Non-pigmented ciliary epithelial cell (primary cell): ENCODE measurements at places on chromosomes 1 and 21.

- DNase-seq = no peak
These were observed at the start of gene KRTAP24-1 for GRCh38 chr21:30282850-30283249. KRTAP24-1 (minus strand) TSS chr21:30282950; CDS start chr21:30282932, 18 bp downstream.

- no peak for DNase-seq
These were observed 11.8 kb upstream of the MMEL1 start for GRCh38 chr1:2644591-2645101.

DNA sequence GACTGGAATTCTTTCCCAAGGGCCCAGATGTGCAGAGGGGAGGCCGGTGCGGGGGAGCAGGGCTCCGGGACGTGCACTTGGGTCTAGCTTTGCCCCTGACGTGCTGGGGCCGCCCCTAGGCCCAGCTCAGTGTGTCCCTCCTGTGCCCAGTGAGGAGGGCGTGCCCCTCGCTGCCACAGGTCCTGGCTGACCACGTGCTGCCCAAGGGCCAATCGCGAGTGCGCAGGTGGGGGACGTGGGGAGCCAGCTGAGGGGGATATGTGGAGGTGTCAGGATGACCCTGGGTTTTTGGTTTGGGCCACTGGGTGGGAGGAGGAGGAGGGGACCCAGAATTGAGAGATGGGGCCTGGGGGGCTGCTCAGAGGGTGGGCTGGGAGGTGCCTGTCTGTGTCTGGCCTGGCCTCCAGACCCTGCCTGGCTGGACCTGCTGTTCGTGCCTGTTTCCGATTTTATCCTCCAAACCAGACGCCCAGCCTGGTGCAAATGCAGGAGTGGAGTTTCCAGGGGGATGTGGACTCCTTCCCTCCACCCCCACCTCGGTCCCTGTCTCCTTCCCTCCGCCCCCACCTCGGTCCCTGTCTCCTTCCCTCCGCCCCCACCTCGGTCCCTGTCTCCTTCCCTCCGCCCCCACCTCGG lies 6.1 kb upstream of the RNF223 start:
- no peak for DNase-seq

GRCh38 chr1:116768416-116769103 lies 14.3 kb downstream of the CD2 start:
- no peak for DNase-seq

DNA sequence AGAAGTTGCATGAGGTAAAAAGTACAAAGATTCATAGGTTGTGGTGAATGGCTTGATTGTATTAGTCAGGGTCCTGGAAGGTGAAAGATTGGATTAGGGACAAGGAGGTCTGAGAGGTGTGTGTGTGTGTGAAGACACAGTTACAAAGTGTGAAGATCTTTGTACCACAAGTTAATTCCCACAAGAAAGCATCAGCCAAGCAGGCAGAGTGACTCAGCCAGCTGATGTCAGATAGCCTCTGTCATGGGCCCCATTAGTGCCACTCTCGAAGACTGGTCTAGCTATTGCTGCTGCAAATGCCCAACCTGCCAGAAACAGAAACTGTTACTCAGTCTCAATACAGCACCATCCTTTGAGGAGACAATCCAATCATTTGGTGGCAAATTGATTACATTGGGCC lies 96.5 kb downstream of the DTL start:
- DNase-seq = no peak

GRCh38 chr1:232713785-232714184 lies 83.9 kb upstream of the SIPA1L2 start:
- no peak for DNase-seq

DNA sequence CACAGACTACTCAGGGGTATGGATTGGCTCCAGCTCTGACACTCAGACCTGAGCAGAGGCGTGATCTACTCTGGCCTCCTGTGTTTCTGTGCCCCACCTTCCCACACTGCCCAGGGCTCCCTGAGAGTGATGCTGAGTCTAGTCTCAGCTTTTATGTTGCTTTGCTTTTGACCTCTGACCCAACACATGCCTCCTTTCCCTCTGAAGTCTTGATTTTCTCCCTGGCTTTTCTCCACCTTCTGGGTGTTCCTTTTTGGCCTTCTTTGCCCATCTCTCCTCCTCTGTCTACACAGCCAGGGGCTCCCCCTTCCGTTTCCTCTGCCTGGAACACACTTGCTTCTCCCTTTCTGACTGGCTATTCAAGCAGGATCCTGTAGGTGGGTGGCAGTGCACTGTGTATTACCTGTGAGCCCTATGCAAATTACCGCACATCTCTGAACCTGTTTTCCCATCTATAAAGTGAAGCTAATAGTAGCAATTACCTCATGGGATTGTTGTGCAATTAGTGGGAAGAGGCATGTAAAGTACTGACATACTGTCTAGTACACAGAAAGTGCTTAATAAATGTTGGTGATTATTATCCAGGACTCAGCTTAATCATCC lies 13.7 kb upstream of the MEX3A start:
- DNase-seq = no peak

DNA sequence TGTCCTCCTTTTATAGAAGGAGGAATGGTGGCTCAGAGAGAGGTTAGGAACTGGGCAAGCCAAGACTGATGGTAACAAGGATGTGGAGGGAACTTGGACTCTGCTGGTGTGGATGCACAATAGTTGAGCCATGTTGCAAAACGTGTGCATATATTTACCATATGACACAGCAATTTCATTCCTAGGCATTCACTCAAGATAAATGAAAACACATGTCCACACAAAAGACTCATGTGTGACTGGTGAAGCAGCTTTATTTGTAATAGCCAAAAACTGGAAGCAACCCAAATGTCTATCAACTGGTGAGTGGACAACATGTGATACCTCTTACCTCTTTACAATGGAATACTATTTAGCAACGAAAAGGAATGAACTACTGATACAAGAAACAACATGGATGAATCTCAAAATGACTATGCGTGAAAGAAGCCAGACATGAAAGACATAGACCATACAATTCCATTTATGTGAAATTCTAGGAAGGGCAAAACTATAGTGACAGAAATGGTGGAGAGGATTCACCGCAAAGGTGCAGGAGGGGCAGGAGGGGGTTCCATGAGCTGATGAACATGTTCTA lies 36.2 kb downstream of the CAMK2N1 start:
- no peak for DNase-seq

DNA sequence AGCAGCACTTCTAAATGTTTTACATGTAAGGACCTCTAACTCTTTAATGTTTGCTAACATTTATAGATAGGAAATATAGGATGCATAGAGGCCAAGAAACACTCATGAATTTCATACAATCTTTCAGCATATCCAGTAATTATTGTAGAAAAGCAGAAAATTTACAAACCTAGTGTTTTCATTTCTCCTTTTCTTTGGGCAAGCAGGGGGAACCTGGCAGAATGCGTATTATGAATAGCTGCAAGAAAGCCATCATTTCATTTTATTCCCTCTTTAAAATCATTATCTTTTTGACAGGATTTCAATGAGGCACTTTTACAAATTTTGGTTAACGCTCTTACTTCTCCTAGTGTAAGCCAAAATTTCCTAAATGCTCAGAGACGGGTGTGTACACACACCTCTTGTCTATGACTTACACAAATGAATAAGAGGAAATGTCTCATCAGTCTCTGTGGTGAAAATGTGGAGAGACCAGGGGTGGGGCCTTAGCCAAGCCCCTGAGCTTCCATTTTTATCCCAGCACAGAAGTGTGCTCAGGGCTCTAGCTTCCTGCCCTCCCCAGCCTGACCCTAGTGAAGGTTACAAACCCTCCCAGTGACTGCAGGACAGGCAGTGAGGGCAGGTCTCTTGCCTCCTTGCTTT lies 91.6 kb downstream of the LRRC8C start:
- DNase-seq = no peak

DNA sequence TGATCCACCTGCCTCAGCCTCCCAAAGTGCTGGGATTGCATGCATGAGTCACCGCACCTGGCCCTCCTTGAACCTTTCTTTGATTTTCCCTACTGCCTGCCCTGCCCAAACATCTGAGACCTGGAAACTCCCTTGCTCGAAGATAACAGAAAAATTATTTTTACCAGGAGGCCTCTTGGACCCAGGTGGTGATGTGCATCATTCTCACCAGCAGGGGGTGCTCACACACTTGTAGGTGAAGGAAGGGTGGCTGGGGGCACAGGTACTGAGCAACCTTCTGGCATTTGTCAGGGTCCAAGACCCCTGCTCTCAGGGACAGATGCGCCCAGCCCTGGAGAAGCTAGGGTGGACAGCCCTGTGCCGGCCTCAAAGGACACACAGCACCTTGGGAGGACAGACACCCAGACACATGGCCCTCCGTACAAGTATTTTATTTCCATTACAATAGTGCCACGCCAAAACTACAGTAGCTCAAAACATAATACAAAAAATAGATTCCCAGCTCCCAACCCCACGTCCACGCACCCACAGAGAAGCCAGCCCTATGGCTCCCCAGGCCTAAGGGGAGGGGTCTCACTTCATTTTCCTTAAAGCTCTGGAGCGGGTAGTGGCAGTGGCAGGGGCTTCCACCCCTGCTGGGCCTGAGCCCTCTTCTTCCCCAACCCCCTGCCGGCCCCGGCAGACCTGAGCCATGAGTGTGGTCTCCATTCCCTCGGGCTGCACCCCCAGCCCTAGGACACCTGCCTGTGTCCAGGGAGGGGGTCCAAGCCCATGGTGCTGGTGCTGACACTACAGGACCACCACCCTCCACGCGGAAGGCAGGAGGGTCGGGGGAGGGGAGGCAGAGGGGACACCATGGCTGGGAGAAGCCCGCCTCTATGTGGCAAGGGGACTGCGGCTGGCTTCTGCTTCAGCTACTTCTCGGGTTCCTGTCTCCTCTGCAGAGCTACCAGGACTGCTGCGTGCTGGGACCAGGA lies 40.4 kb upstream of the EIF4G3 start:
- DNase-seq = no peak

- no peak for DNase-seq
These were observed 52.8 kb upstream of the PTGFR start for GRCh38 chr1:78437941-78438340.

DNA sequence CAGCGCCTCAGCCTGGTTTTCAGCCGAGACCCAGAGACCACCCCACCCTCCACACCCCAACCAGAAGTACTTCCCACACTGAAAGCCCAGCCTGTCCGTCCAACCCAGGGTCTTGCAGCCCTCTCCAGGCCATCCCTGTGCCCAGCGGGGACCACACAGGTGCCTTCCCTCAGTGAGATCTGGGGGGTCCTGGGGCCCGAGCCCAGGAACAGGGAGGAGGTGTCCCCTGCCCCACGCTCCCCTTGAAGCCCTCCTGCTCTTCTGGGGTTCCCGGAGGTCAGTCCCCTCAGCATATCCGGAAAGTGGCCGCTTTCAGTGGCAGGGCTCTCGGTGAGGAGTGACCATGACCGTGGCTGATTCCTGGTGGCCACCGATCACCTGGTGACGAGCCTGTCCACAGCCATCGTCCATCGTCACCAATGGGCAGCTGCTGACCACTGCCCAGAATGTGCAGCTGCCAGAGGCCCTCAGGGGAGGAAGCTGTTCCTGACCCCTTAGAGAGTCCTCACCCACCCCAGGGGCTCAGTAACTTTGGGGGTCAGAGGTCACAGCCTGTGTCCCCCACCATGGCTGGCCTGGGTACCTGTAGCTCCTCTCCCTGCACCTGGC lies 3.4 kb downstream of the TMEM240 start:
- DNase-seq = no peak

DNA sequence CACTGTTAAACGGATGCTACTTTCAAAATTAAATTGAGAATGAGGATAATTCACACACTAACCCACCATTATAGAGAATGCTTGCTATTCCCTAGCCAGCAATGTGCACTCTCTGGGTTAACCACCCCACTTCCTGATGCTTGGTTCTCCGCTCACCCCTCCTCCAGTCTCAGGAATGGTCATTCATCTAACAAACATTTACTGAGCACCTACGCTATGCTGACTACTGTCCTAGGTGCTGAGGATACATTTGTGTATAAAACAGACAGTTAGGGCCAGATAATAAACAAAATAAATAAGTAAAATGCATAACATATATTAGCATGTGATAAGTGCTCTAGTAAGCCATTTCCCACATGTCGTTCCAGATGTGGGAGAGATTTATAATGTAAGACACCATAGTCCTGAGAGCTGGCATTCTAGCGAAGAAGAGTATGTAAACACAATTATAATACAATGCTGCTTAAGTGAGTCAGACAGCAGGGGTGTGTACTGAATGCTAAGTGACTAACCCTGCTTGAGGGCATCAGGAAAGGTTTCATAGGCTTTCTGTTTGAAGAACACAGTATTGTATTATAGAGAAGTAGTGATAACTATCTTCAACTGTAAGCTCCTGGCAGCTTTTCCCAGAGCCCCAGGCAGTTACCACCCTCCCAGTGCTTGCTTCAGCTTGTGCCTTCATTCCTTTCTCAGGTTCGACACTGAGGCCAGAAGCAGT lies 126.7 kb upstream of the CACHD1 start:
- peak; percentile 40 for DNase-seq

DNA sequence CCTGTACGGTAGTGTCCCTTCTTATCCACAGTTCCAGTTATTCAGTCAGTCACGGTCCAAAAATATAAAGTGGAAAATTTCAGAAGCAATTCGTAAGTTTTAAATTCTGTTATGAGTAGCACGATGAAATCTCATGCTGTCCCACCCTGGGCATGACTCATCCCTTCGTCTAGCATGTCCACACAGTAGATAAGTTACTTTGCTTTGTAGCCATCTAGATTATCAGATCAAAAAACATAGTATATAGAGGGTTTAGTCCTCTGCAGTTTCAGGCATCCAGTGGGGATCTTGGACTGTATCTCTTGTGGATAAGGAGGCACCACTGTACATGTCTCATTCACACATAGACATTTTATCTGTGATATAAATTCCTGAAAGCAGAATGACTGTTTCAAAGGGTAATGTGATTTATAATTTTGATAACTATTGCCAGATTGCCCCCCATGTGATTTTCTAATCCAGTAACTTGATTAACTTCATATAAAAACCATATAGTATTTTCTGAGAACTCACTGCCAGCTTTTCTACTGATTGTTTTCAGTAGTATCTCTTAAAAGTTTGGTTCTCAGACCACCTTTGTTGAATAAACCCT lies 143.3 kb downstream of the DYRK1A start:
- peak; percentile 35 for DNase-seq

- DNase-seq = no peak
These were observed 36.8 kb upstream of the PPP1R15B start for GRCh38 chr1:204448344-204448964.

GRCh38 chr1:17140279-17140678 lies 21.0 kb upstream of the PADI2 start:
- DNase-seq = no peak

DNA sequence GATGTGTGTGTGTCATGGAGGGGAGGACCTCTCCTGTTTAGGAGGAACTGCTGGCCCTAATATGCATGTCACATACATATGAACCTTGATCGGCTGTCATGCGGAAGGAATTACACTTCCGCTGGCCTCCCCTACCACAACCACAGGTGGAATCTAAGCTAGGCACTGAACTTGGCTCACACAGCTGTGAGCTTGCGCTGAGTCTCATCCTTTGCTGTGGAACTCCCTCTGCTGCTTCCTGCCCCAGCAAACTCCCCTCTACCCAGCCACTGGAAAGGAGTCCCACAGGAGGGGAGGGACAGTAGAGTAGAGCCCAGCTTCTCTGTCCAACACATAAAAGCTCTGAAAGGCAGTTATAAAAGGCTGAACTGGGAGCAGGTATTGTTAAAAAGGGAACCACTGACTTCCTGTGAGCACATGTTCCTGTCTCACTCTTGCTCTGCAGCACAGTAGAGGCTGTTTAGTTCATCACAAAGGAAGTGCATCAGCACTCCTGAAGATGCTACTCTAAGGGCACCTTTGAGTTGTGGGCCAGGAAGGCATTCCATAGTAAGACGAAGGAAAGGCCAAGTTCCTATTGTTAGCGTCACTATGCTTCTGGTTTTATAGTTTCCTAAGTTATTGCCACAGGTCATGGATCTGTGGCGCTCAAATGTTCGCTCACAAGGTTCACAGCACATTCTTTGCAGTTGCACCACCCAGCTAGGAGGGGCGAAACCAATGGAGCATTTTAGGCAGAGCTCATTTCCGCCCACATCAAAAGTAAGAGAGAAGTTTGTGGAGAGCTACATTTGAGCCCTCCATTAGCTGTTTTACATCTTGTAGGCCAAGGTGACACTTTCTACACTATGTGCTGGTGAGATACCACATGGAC lies 17.7 kb upstream of the PTPRC start:
- no peak for DNase-seq
